ENCODE measurements at places on chromosomes 1 and 21.

DNA sequence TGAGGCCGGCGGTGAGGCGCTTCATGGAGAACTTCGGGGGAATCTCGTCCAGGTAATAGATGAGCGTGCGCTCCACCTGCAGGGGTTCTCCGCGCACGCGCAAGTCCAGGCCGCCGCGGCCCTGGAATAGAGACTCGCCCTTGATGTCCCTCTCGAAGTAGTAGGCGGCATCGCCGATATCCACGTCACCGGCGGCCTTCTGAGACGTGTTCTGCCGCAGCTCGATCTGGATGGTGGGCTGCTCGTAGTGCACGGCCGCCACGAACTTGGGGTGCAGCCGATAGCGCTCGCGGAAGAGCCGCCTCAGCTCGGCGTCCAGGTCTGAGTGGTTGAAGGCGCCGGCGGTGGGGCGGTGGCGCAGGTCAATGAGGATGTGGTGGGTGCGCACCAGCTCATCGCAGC lies 726 bp downstream of the TACSTD2 start:
- DNase-seq, result no peak

DNA sequence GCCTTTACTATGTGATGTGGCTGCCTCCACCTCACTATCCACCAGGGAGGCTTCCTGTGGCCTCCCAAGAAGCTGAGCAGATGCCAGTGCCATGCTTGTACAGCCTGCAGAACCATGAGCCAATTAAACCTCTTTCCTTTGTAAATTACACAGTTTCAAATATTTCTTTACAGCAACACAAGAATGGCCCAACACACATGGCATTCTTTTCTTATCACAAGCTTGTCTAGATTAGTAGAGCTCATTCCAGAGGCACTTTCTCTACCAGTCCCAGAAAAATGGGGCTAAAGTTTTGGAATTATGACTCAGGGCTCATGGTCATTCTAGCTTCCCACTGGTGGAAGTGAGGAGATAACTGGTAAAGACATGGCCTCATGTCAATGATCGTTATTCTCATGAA lies 655.2 kb downstream of the LMO4 start:
- no peak for DNase-seq

DNA sequence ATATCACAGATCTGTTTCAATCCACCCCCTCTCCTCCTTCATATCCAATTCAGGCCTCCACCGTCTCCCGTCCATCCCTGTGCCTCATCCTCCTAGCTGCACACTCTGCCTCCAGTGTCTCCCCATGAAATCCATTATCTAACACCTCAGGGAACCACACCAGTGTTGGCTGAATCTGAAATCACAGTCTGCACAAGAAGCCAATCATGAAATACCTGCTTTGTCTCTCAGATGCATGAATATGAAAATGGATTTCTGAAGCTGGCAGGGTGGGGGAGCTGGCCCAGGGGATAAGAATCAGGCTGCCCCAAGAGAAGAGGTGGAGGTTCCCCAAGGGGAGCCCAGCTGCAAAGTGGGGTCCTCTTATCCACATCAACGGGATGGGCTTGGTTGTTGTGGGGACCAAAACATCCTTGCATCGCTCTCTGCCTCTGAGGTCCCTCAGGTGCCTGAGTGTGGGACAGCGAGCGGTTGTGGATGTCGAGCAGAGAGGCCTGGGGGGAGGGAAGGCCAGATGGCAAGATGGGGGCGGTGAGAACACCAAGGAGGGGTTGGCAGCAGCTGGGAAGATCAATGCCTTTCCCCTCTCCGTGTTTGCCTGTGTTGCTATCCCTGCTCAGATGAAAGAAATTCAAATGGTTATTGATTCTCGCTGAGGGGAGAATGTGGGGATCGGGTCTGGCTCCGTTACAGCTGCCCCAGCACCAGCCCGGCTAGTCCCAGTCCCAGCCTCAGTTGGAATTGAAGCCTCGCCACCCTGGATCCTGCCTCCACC lies 237.3 kb upstream of the POU3F1 start:
- DNase-seq, result no peak

DNA sequence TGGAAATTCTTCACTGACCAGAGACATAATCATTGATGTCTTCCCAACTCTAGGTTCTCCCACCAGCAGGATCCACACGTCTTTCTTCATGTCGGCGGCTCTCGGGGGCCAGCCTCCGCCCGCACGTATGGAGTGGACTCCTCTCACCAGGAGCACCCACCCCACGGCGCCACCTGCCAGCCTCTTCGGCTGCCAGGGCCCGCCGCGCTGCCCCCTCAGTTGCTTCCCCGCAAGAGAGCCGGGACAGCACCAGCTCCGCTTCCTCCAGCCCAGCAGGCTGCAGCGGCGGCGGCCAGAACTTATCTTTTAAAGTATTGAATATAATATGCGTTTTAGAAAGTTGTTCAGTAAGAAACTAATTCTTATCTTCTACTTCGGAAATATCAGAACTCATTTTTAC lies 273.5 kb downstream of the LIPI start:
- no peak for DNase-seq

DNA sequence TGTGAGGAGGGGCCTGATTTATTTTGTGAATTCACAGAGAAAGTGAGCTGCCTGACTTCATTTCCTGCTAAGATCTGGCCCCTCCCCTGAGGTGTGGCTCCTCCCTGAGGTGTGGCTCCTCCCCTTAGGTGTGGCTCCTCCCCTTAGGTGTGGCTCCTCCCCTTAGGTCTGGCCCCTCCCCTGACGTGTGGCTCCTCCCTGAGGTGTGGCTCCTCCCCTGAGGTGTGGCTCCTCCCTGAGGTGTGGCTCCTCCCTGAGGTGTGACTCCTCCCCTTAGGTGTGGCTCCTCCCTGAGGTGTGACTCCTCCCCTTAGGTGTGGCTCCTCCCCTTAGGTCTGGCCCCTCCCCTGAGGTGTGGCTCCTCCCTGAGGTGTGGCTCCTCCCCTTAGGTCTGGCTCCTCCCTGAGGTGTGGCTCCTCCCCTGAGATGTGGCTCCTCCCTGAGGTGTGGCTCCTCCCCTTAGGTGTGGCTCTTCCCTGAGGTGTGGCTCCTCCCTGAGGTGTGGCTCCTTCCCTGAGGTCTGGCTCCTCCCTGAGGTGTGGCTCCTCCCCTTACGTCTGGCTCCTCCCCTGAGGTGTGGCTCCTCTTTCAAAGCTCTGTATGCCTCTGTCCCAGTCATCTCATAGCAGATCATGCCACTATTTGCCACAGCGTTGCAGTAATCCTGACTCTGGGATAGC lies 26.9 kb upstream of the LRRC3 start:
- peak; percentile 48 for DNase-seq

- no peak for DNase-seq
Observed at GRCh38 chr1:239155466-239156091, 230.8 kb upstream of the CHRM3 start.

DNA sequence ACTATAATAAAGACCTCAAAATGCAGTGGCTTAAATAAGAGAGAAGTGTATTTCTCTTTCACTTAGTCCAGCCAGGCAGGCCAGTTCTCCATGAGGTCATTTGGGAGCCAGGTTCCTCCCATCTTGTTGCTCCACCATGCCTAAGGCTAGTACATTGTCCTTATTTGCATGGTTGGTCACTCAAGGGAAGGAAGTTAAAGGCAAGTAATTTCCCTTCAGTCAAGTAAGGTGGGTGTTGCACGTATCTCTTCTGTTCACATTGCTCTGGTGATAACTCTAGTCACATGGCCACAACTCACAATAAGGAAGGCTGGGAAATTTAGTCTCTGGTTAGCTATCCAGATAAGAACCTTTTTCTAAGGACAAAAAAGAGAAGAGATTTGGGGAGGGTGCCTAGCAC lies 27.2 kb upstream of the TADA1 start:
- no peak for DNase-seq

DNA sequence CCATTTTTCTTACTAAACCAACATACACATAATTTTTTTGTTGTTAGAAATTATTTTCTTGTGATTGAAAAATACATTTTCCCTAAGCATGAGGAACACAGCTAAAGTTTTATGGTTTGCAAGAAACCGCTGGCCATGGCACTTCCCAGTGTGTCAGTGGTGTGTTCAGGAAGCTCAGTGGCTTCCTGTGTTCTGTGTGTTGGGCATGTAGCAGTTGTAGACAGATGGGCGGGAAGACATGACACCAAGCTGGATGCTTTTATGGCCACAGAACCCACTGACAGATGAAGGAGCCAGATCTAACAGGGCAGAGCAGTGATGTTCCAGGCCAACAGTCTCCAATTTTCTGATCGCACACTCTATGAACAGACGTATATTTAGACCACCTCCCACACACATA lies 119.8 kb downstream of the GALNT2 start:
- peak; percentile 33 for DNase-seq

- no peak for DNase-seq
Observed at GRCh38 chr1:57470036-57470435, 46.2 kb upstream of the DAB1 start.

- DNase-seq, result peak; percentile 59
Observed at GRCh38 chr1:91502672-91503184, 2.1 kb downstream of the CDC7 start.

DNA sequence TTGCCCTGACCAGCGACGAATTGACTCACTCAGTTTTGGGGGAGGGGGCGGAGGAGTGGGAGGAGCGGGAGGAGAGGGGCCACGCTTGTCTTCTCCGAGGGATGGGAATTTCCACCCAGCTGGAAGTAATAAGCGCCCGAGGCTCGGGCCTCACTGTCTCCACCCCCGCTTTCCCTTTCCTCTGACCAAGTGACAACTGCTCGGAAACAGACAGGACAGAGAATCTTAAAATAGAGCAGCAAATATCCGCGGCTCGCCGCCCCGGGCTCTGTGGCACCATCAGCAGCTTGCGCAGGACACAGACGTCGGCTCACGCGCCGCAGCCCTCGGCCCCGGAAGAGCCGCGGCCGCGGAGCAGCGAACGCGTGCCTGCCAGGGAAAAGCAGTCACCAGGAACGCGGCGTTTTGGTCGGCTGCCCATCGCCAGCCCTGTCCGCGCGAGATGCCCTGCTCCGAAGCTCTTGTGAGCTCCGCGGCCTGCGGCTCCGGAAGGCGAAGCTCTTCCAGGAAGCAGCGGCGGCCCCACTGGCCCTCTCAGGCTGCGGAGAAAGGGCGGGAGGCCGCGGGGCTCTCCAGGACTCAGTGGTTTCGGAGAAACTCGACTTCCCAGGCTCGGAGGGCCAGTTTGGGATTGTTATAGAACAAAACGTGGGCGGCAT lies 10.7 kb upstream of the RGS16 start:
- peak; percentile 65 for DNase-seq

- no peak for DNase-seq
Observed at GRCh38 chr1:162236201-162236600, 140.5 kb downstream of the SPATA46 start.

GRCh38 chr1:92556350-92556749 lies 69.6 kb upstream of the GFI1 start:
- DNase-seq, result no peak

DNA sequence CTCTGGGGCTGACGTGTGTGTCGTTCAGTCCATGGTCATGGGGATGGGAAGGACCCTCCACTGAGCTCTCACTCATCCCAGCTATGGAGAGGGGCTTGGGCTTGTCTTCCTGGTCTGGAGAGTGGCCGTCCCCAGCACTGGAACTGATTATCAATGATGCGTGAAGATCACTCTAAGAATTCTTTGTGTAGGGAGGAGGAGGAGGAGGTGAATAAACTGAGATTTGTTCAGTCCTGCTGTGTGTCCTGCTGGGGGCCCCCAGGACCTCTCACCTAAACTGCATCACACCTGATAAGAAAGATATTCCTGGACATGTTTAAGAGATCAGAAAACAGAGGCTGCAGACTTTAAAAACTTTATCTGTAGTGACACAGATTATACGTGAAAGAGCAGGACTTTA lies 21.2 kb downstream of the RHOU start:
- no peak for DNase-seq

DNA sequence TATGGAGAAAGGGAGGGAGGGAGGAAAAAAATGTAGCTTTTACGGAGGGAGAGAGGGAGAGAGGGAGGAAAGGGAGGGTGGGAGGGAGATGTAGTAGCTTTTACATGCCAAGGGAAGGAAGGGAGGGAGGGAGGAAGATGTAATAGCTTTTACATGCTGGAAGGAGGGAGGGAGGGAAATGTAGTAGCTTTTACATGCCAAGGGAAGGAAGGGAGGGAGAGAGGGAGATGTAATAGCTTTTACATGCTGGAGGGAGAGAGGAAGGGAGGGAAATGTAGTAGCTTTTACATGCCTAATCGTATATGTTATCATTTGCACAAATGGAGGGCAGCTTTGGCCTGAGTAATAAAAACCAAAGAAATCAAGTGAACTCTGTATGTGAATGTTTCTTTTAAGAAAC lies 35.6 kb downstream of the EEIG2 start:
- no peak for DNase-seq

- DNase-seq, result no peak
Observed at GRCh38 chr1:227899820-227900449, 47.8 kb downstream of the WNT9A start.

DNA sequence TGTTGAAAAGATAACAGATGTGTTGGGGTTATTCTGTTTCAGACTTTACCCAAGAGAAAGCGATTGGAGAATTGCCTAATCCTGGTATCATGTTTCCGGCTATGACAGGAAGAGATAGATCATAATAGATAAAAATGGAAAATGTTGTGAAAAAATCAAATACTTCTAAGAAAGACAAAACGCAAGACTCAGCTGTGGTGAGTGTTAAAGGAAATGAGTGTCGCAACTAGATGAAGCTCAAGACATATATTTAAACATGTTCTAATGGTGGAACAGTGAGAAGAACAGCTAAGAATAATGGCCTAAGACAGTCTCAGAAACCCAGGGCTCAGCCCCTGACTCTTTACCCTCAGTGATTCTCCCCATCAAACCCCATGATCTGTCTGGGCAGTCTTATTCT lies 426.7 kb upstream of the RUNX1 start:
- DNase-seq, result peak; percentile 14

GRCh38 chr1:41608211-41608610 lies 123.7 kb upstream of the EDN2 start:
- no peak for DNase-seq

GRCh38 chr1:202018468-202019234 lies 8.3 kb downstream of the ELF3 start:
- DNase-seq, result no peak

DNA sequence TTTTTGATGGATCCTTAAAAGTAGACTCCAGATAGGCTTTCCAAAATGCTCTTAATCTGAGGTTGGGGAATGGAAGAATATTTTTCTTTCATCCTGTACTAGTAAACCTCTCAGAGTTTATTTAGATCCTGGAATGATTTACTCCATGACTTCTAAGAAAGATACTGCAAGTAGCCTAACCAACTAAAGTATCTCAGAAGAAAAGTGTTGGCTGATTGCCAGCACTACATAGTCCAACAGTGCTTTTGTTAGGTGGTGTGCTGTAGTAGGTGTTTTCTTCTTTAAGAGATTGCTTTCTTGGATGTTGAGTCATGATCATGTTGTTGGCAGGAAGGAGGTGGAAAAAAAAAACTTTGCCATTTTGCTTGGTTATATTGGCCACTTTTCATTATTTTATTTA lies 119.8 kb downstream of the OSBPL9 start:
- peak; percentile 13 for DNase-seq

DNA sequence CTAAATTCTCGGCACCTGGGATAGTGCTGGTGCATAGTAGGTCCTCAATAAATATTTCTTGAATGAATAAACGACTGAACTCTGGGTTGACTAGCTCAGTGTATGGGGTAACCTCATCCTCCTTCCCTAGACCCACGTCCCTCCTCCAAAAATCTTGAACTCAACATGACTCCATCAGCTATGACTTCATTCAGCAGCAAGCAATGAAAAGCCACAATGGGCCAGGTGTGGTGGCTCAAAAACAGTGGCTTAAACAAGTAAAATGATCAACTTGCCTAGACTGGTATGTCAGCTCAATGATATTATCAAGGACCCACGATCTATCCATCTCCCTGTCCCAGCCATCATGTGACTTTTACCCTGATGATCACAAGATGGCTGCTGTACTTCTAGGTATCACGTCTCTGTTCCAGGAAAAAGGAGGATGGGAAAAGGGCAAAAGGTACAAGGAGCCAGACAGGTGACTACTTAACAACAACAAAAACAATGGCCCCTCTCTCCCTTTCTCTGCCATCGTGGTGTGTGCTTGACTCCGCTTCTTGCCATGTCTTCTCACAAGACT lies 13.0 kb upstream of the PAQR7 start:
- no peak for DNase-seq
